ENCODE measurements at places on chromosomes 6 and 20.

- no peak for DNase-seq
Measured at GRCh38 chr6:115613488-115613887, 447.2 kb downstream of the FRK start.

DNA sequence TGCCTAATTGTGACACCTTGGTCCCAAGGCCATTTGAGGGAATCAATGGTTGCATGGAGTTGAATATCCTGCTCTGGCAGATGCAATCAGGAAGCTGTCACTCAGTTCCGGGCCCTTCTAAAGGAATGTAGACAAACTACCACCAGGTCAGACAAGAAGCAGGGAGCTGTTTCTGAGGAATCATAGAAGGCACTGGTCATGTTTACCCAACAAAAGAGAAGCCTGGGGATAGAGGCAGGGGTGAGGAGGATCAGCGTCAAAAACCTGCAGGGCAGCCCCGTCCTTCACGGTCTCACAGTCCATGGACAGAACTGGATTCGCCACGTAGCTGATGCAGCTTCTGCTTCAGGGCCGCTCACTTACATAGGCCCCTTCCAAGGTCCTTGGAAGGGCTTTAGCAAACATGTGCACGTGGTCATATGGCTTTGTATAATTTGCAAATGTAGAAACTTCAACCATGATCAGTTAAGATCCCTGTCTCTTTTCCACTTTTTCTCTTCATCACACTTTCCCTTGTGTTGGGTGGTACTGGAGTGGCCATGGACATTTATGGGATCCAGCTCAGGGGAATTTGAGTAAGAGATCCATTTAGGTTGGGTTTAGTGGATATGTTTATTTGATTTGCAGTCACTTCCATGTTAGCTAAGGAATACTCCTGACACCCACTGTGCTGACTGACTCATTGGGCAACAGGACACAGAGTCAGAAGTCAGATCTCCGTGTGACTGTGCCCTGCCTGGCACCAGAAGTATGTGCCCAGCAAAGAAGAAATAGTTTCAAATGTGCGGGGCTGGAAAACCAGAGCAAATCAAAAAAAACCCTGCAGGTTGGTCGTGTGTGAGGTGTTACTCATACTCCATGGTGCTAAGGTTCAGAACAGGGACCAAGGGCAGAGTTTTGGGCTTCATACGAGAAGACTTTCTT, 60.0 kb upstream of the ZFAND3 start:
- DNase-seq: no peak

DNA sequence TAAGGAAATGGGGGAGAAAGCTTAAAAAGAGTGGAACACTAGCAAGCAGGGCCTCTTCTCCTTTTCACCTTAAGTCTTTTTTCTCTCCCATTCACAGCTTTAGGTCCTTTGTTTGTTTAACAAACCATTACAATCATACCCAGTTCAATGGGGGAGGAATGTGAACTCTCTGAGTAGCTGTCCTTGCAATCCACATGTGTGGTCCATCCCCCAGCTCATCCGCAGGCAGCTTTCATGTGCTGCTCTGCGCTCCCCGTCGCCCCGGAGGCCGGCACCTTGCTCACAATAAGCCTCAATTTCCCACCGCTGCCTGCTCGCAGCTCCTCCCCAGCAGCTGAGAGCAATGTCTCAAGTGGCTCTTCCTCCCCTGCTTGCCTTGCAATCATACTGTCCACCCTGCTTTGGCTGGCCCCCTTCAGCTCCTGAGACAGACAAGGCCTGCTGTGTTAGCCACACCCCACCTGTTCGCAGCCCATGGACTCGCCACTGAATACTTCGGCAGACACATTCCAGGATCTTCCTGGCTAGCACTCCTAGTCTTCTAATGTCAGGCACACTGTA, 49.1 kb downstream of the PLAGL1 start:
- no peak for DNase-seq

GRCh38 chr6:129555206-129555832, 154.7 kb downstream of the ARHGAP18 start:
- no peak for DNase-seq

DNA sequence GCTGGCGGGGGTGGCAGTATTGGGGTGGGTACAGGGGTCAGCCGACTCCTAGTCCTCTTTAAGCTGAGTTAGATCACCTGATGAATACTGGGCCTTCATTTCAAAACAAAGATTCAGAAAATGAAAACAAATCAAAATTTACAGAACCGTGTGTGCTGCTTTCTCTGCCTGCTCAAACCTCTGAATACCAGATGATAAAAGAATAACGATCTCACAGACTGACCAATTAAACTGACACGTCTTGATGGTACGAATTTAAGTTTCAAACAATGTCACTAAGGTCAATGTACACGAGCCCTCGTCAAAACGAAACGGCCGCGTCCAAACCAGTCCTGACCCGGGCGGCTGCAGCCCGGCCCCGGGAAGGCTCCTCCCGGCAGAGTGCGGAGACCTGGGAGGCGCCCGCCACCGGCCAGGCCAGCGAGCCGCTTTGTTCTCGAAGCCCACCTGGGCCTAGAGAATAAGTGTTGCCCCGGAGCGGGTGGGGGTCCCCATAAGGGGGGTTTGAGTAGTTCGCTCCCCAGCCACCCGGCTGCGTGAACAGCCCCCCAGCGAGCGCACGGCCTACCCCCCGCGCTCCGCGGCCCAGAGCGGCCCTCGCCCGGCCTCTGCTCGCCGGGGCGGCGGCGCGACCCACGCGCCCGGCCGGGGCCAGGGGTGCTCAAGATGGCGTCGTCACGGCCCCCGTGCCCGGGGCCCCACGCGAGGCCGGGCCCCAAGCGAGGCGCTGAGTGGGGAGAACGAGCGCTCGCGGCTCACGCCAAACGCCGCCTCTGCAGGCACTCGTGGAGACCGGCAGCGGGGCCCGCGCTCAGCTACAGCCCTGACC, 728 bp downstream of the PSMA7 start:
- no peak for DNase-seq

DNA sequence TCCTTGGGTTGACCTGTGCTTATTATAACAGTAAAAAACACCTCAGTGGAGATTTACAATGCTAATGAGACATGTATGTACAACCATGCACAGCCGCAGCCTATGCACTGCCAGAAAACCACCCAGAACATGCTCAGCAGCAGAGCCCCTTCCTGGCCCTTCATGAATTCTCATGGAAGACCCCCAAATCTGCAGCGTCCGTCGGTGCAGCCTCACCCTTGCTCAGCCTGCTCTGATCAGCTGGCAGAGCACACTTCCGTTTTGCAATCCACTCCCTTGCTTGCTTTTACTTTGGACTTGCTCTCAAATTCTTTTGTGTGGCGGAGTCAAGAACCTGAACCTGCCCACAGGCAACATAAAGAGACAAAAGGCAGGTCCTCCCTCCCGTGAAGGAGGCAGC, 378.2 kb upstream of the SULF2 start:
- no peak for DNase-seq

GRCh38 chr20:45365444-45365970, 2.6 kb downstream of the SYS1 start:
- no peak for DNase-seq

GRCh38 chr6:39302011-39302410, 12.2 kb downstream of the KCNK17 start:
- no peak for DNase-seq

GRCh38 chr20:57440678-57441509, 49.7 kb downstream of the RBM38 start:
- no peak for DNase-seq

DNA sequence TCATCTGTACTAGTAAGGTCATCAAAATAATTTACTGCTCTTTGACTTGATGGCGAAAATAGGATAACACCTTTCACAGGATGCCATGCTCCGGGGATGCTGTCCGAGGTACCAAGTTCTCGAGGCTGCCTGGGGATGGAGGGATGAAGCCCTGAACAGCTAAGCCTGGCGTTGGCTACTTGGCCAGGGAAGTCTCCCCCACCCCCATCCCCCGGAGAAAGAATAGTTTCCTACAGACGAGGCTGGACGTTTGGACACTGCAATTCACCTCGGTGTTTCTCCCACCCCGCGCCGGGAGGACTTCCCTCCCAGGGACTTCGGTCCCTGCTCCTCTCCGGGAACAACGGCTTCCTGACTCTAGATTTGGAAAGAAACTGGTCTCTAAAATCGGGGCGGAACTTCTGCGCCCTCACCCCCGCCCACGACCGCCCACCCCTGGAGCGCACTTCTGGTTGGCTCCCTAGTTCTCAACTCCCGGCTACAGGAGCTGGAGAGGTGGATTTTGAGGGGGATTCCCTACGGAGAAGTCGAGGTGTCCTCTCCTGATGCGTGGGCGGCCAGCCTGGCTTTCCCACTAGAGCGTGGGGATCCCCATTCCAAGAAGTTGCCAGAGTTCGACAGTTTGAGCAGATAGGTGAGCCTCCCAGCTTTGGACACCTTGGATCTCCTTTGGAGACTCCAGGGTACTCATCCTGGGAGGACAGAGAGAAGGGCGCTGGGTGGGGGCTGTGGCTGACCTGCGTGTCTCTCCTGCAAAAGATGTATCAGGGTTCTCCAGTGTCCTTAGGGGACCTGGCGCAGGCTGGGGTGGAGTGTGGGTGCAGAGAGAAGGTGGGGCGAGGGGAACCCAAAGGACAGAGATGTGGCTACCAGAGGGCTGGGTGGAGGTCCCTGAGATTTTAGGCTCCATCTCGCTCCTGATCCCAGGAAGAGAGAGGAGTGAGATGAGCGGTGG, 1.1 kb downstream of the PCSK2 start:
- DNase-seq: peak; percentile 6

DNA sequence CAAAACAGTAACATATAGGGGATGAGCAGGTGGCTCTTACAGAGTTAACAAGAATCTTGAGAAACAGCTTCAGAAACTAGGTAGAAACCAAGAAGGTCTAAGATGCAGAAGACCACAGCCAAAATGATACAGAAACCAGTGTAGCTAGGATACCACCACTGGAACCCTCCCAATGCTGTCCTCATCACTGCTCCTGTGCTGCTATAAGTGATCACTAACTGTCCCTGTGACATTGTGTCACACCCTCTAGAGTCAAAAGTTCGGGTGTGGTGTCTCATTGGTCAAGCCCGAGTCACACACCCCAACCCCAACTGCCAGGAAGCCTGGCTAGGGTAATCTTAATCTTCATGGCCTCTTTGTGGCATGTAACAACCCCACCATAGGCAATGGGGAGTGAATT, 153.1 kb downstream of the RCAN2 start:
- no peak for DNase-seq

DNA sequence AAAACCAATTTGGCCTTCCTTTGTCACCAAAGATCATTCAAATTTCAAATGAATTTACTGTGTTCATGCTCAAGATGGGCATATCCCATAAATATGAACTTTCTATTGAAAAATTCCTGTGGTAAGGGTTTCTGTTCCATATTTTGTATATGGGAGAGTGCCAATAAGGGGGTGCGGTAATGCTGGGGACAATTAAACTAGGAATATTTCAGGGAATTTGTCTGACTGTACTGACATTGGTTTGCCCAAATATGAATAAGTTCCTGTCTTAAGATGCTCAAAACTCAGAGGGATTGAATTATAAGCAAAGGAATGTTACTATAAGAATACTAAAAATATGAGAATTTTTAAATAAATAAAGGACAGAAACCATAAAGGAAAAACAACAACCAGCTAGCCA, 553.0 kb upstream of the MARCKS start:
- DNase-seq: no peak

GRCh38 chr6:44157152-44157521, 1.5 kb upstream of the CAPN11 start:
- DNase-seq: no peak
